Karpas-422 (cell line): ENCODE measurements at places on chromosomes 4 and X. TPM values are rescaled to one million over a fixed set of nuclear protein-coding genes. Genes with fewer than 3 reads are reported as not detected.

SSX2 gene
- not detected in 2 replicates for total RNA-seq

DNA sequence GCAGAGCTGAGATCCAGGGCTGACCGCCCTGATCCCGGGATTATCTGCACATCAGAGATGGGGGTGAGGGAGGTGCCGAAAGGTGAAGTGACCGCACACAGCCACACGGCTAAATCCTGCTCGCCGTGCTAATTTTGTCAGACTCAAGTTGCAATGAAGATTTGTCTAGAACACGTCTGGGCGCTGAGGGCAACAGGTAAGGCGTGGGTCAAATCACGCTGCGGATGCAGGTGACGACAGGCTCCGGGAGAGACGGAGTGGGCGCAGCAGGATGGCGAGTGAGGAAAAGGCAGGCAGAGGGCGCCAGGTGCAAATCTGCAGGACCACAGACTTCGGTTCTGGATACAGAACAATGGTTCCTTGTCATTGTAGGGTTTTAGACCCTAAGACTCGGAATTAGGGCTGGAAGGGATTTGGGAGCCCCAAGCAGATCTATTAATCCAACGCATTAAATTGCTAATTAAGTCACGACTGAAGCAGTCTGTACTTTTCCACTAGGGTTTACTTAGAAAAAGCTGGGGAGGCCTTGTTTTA, 1.9 kb upstream of the TBC1D14 start:
- DNase-seq, result no peak

AFAP1 gene
- not detected in 2 replicates for total RNA-seq

GRCh38 chrX:147894366-147894963, 17.3 kb upstream of the FMR1 start:
- no peak for DNase-seq
